ENCODE measurements at places on chromosomes 2 and 18. TPM values are rescaled to one million over a fixed set of nuclear protein-coding genes. Genes with fewer than 3 reads are reported as not detected.

UGT1A7 gene
- not detected for total RNA-seq

DNA sequence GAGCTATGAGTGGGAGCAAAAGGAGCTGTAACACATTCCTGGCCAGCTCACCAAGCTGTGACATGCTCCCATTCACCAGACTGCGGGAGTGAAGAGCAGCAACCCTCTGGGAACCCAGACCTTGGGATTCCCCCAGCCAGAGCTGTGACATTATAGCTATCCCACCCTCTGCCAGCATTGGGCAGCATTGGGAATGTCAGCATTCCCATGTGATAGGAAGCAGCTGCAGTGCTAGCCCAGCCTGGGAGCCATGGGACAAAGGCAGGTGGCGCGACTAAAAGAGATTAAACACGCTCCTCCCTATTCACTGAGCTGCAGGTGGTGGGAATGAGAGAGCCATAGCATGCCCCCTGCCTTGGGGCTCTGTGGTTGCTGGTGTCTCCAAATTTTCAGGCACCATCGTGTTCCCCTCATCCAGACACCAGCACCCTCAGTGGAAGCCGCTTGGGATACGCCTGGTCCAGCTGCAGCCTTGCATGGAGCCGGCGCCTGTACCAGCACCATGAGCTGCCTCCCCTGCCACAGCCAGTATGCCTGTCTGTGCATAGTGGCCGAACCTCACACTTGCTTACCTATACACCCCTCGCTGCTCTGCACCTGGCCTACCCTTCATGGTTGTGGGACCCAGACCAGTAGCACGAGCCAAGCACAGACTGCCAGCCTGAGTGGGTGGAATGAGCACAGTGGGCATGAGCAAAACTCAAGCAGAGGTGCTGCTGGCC, 695.6 kb upstream of the GCFC2 start:
- no peaks in the 10 kb centered on the region for H3K36me3 ChIP-seq
- no peaks in the 10 kb centered on the region for H3K4me1 ChIP-seq
- H3K4me3 ChIP-seq = no peak overlapping the region
- no peak overlapping the region for H3K27ac ChIP-seq
- no peak for DNase-seq

- no peaks in the 10 kb centered on the region for H3K36me3 ChIP-seq
- DNase-seq = peak; percentile 87
- H3K4me1 ChIP-seq = peaks cover 13% of the 10 kb centered on the region
- H3K27ac ChIP-seq = no peak overlapping the region
- peak overlapping the region; percentile 50 for H3K4me3 ChIP-seq
Observed at GRCh38 chr2:65662654-65663432, 230.4 kb upstream of the SPRED2 start.

MROH2A gene
- not detected for total RNA-seq

OBSL1 gene
- total RNA-seq = 84.9 TPM

GRCh38 chr2:127670055-127670956, 5.0 kb downstream of the LIMS2 start:
- DNase-seq = peak; percentile 31
- H3K27me3 ChIP-seq = no peaks in the 10 kb centered on the region
- H3K36me3 ChIP-seq = no peaks in the 10 kb centered on the region
- H3K4me1 ChIP-seq = peaks cover 25% of the 10 kb centered on the region
- no peak overlapping the region for H3K27ac ChIP-seq
- H3K4me3 ChIP-seq = no peak overlapping the region

CNTNAP5 gene
- not detected for total RNA-seq

ALPG gene
- total RNA-seq = not detected

ZC3H6 gene
- 3.3 TPM for total RNA-seq

GRCh38 chr2:67259556-67260342, 137.4 kb upstream of the ETAA1 start:
- H3K4me1 ChIP-seq = peaks cover 24% of the 10 kb centered on the region
- no peaks in the 10 kb centered on the region for H3K36me3 ChIP-seq
- peak overlapping the region; percentile 26 for H3K4me3 ChIP-seq

TLX2 gene
- not detected for total RNA-seq

- H3K27me3 ChIP-seq = no peaks in the 10 kb centered on the region
- no peak overlapping the region for H3K4me3 ChIP-seq
- DNase-seq = no peak
- peaks cover 14% of the 10 kb centered on the region for H3K4me1 ChIP-seq
- H3K36me3 ChIP-seq = no peaks in the 10 kb centered on the region
Observed at GRCh38 chr2:161713706-161714105, 89.5 kb downstream of the SLC4A10 start.

CENPO gene
- total RNA-seq = 22.1 TPM

DNA sequence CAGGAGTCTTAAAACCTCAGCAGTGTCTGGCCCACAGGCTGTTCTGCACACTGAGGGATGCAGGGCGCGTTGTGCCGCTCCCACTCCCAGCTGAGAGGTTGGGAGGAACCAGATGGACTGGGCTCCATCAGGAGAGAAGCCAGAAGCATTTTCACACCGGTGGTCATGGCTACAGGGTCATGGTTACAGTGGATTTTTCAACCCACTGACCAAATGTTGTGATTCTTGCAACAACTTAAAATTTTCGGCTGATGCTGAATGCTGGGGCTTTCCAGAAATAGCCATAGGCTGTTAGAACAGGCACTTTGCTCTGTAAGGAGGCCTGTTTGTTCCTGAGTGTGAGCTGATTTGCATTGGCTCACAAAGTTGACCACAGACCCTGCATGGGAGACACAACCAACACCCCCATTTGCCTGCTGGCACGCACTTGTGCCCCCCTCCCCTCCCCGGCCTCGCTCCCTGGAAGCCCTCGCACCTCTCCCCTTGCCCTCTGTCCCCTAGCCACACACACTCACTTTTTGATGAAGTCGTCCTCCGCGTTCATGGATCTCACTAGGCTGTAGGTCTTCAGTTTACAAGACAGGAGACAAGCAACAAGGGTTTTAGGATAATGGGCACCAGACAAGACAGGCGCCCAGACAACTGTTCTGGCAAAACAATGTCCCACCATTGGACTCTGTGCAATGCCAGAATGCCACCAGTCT, 3.4 kb downstream of the LPIN1 start:
- H3K4me1 ChIP-seq = peaks cover 21% of the 10 kb centered on the region
- no peak for DNase-seq
- no peak overlapping the region for H3K27ac ChIP-seq
- no peaks in the 10 kb centered on the region for H3K27me3 ChIP-seq
- no peaks in the 10 kb centered on the region for H3K36me3 ChIP-seq
- no peak overlapping the region for H3K4me3 ChIP-seq

CYTIP gene
- not detected for total RNA-seq

GRCh38 chr2:30665761-30666265, 141.4 kb downstream of the CAPN13 start:
- no peak for DNase-seq
- peak overlapping the region; percentile 96 for H3K27ac ChIP-seq
- no peaks in the 10 kb centered on the region for H3K27me3 ChIP-seq
- peaks cover 30% of the 10 kb centered on the region for H3K4me1 ChIP-seq
- no peaks in the 10 kb centered on the region for H3K36me3 ChIP-seq

GRCh38 chr18:48003426-48004349, 73.2 kb upstream of the SMAD2 start:
- H3K27me3 ChIP-seq = peaks cover 3% of the 10 kb centered on the region
- no peaks in the 10 kb centered on the region for H3K36me3 ChIP-seq
- peaks cover 6% of the 10 kb centered on the region for H3K4me1 ChIP-seq

GRCh38 chr2:27303093-27304025, 4.9 kb downstream of the UCN start:
- H3K4me3 ChIP-seq = peak overlapping the region; percentile 51
- H3K27ac ChIP-seq = no peak overlapping the region
- H3K36me3 ChIP-seq = no peaks in the 10 kb centered on the region
- peaks cover 20% of the 10 kb centered on the region for H3K27me3 ChIP-seq
- peak; percentile 88 for DNase-seq

CCBE1 gene
- 11.4 TPM for total RNA-seq

DNA sequence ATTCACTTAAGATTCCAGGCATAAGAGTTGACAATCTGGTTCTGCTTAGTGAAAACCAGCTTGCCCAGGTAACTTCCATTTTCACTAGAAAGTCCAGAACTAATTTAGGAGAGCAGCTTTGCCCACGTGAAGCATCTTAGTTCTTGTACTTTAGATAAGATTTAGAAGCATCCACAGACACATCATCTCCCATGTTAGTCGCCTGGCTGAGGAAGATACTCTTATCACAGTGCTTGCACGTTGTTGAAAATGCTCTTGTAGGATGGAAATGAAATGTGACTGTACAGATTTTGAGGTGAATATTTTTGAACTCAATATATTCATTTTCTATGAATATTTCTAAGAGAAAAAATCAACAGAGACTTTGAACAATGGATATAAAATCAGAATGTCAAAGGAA, 159.7 kb downstream of the SOCS6 start:
- H3K27ac ChIP-seq = no peak overlapping the region
- H3K4me3 ChIP-seq = no peak overlapping the region
- no peak for DNase-seq
- no peaks in the 10 kb centered on the region for H3K36me3 ChIP-seq
- no peaks in the 10 kb centered on the region for H3K27me3 ChIP-seq

- no peak for DNase-seq
- H3K4me1 ChIP-seq = peaks cover 7% of the 10 kb centered on the region
- peaks cover 22% of the 10 kb centered on the region for H3K27me3 ChIP-seq
- H3K36me3 ChIP-seq = no peaks in the 10 kb centered on the region
Observed at GRCh38 chr2:113015655-113016054, 10.4 kb downstream of the IL36A start.
